ENCODE measurements at places on chromosomes 7 and 10.

- no peak for DNase-seq
These were observed 31.6 kb downstream of the WBP1L start for GRCh38 chr10:102775201-102775934.

DNA sequence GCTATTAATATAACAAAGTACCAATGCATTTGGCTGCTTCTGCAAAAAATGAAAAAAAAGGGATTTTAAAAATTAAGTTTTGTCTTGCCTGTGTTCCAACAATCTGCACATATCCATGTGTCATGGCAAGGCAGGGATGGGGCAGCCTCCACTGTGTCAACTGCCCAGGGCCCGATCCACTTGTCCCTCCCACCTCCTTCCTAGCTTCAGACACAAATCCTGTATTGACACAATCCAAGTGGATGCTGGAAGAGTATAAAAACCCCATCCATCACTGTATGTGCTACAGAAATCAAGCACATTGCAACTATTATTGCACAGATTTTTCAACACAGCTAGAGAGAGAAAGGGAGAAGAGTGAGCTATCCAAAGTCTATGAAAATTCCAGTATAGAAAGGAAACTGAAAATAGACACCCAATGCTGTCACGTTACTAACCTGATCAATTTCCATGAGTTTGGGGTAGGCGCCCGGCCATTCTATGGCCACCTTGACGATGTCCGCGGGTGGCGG lies 106.4 kb downstream of the ELMO1 start:
- no peak for DNase-seq

DNA sequence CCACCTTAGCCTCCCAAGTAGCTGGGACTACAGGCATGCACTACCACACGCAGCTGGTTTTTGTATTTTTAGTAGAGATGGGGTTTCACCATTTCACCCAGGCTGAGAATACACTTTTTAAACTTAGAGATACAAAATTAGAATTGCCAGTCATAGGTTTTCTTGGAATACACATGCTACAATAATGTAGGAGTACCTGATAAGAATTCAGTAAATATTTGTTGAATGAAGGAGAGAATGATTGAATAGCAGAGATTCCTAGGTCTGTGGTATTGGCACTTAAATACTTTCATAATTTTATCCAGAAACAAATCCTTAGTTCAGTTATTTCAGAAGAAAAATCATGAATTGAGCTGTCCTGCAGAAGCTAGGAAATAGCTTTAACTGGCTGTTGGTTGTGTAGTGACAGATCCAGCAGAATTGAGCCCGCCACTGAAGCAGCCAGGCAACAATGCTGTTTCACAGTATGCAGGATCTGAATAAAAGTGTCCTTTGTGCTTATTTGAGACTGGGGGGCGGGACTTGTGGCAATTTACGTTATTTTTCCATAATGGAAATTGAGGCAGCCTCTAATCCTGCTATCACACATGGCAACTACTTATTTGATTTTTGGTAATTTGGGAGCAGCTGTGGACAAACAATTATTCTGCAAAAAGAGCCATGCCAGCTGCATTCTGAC lies 31.5 kb downstream of the NRF1 start:
- DNase-seq, result no peak

DNA sequence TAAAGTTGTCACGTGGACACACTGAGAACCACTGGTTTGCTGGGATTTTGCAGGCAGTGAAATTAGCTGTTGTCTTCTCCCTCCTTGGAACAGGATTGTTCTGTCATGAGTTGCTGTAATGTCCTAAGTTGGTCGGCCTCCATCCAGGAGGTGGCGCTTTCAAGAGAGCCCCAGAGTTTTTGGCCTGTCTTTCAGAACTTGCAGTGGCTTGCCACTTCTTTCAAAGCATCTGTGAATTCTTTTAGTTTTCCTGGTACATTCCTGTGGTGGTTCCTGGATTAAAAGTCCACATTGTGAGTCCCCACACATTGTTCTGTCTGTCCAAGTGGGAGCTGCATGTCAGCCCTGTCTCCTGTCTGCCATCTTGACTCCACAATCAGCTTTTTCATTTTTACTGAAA lies 133.8 kb downstream of the PON1 start:
- DNase-seq, result no peak

DNA sequence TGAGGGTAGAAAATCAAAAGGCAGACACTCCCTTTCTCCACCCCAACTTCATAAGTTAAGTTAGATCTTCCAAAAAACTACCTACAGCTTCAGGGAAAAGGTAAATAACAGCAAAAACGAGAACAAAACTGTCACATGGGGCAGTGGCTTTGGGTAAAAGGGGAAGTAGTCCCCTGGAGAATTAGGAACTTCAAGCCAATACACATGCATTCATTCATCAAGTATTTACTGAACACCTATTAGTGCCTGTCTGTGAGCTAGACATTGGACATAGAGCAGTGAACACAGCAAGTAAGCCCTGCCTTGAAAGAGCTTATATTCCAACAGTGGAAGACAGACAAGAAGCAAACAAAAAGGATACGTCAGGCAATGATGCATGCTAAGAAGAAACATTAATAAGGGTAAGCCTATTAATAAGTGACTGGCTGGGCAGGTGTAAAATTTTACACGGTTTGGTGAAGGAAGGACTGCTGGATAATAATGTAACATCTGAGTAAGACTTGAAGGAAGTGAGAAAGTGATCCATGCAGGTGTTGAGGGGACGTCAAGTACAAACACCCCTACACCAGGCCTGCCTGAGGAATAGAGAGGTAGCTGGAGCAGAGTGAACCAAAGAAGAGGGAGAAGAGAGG lies 69.6 kb upstream of the RAPGEF5 start:
- no peak for DNase-seq

- no peak for DNase-seq
These were observed 37.4 kb upstream of the BET1 start for GRCh38 chr7:94041529-94041928.

GRCh38 chr10:6208799-6209235 lies 6.1 kb downstream of the PFKFB3 start:
- no peak for DNase-seq

DNA sequence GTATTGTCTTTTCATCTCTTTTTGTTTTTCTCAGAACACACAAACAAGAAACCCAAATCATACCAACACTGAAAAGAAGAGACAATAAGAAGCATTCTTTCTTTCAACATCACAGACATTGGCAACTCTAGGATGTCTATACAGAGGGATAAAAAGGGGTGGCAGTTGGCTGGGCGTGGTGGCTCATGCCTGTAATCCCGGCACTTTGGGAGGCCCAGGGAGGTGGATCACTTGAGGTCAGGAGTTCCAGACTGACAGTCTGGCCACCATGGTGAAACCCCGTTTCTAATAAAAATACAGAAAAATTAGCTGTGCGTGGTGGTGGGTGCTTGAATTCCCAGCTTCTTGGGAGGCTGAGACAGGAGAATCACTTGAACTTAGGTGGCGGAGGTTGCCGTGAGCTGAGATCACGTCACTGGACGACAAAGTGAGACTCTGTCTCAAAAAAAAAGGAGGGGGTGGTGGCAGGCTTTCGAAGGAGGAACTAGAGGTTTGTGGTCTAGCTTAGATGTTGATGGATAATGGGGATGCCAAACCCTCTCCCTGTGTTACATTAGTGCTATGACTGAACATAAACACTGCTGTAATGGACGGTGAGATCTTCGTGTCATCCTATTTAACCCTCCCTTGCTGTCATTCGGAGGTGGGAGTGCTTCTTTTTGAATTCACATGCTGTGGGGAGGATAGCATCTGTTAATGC lies 9.4 kb downstream of the CNNM2 start:
- DNase-seq, result no peak

DNA sequence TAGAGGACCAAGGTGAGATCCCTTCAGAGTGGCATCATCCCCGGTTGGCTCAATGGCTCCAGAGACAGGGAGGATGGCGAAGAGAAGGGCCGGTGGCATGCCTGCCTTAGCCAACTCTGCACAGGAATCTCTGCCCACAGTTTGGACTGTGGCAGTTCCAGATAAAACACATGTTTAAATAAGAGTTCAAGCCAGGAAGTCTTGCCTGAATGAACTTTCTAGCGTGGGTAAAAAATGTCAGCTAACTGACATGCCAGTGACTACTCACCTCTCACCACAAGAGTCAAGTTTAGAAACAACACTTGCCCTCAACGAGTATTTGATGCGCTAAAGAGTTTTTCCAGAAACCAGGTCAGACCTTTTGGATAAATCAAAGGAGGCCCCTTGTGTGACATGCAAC lies 3.0 kb downstream of the NOD1 start:
- no peak for DNase-seq

DNA sequence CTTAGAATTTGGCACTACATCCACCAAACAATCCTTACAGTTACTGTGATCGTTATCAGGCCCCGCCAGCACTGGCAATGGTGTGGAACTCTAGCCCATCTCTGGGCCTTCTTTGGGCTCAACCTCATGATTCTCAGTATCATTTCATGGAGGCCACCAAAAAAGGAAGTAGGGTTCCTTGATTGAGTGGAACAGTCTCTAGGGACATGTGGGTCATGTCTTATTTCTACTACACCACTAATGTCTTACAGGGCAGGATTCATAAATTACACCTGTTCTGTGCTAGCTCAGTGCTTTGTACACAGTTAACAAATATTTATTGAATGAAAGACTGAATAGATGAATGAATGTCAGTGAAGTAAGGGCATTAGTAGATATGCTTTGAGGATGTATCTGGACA lies 53.9 kb downstream of the AP3M1 start:
- no peak for DNase-seq

GRCh38 chr10:32386623-32387260 lies 39.8 kb upstream of the EPC1 start:
- no peak for DNase-seq

DNA sequence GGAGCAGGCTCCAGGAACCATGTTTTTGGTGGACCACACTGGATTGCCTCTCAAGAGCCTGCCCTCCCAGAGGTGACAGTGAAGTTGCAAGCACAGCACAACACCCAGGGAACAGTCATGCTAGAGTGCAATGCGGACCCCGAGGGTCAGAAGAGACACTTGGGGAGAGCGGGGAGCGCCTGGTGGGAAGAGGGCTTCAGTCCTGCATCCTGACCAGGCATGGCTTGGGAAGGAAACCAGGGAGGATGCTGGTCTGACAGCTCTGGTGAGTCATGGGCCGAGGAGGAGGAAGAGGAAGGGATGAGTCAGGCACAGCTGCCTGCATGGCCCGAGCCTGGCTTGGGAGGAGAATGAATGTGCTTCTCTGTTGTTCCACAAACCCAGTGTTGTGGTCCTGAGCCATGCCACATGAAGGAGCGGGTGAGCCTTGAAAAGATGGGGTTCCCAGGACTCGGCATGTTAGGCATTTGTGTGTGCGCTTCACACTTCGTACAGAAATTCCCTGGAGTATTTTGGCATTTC lies 29.5 kb upstream of the ANKRD2 start:
- no peak for DNase-seq

DNA sequence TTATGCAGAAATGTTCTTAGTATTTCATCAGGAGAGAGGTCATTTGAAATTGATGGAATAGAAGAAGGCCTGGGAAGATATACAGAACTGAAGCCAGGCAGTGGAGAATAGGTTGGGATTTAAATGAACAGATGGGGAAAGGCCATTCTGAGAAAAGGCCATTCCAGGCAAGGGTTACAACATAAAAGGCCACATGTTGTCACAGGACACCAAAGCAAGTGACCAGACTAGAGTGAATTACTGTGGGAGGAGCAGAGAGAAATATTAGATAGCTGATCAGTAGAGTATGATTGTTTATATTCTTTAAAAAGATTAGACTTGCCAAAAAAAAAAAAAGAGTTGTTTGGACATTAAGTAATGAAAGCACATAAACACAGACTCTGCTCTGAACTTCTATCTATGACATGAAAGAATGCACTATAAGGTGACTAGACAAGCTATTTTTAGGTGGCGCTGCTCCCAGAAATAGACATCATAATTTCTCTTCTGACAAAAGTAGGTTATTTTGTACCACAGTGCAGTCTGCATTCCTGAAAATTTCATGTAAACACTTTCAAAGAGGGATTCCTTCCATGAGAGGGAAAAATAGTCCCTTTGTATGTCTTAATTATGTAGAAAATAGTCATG lies 55.2 kb upstream of the DKK1 start:
- no peak for DNase-seq

GRCh38 chr10:113300617-113301016 lies 252.2 kb upstream of the HABP2 start:
- no peak for DNase-seq

- DNase-seq, result no peak
These were observed 1.9 kb upstream of the UNC5B start for GRCh38 chr10:71210542-71210871.

All from left renal pelvis (tissue), 4 donors.